Dorsolateral prefrontal cortex (tissue), 122 donors: ENCODE measurements at places on chromosomes 13 and 19. TPM values are rescaled to one million over a fixed set of nuclear protein-coding genes. Genes with fewer than 3 reads are reported as not detected.

GRCh38 chr13:73531014-73531413 lies 472.2 kb downstream of the KLF5 start:
- no peak for DNase-seq

- no peak for DNase-seq
Measured at GRCh38 chr19:44111910-44112463, 1.2 kb upstream of the ZNF225 start.

- DNase-seq, result no peak
Measured at GRCh38 chr13:50914848-50915247, 5.3 kb downstream of the RNASEH2B start.

GRCh38 chr19:17468302-17469091 lies 1.8 kb upstream of the SLC27A1 start:
- no peak for DNase-seq

DNA sequence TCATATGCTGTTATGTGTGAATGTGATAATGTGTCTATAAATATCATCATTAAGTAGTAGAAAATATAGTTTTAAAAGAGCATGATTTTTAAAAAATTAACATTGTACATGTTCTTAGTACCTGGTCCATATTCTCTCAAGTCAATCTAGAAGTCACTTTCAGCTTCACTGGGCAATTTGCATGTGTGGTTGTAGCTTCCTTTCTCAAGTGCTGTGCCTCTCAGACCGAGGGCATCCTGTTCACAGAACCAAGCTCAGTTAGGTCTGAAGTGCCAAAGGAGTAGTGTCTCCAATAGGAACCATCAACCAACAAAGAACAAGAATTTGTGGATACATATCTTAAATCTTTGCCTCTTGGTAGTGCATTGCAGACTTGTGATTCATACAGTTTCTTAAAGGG lies 541.8 kb upstream of the SLC10A2 start:
- DNase-seq, result no peak

DNA sequence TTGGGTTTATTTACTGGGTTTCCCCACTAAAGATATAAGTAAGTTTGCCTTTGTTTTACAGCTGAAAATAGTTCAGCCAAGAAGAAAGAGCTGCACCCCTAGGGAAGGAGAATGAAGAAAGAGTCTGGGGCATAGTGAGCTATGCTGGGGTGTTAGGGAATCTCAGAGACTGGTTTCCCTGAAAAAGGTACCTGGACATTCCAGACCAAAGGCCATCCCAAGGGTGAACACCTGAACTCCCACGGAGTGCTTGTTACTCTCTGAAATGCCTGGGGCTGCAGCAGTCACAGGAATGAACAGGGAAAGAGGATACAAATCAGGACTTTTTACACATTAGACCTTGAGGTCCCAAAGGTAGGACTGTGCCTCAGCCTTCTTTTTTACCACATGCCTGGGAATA lies 337.6 kb upstream of the SLC10A2 start:
- no peak for DNase-seq

DNA sequence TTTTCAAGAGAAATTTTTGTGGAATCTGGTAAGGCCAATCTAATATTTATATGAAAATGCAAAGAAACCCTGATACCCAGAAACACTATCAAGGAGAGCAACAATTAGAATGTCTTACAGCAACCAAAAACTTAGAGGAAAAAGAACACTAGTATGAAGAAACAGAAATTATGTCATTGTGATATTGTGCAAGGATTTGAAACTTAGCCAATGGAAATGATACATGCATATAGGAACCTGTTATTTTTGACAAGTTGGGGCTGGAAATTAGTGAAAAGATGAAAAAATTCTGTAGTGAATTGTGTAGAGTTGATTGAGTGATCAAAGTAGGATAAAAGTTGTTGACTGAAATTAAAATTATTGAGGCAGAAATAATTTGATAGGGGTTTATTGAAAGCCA lies 792.6 kb upstream of the SLITRK6 start:
- DNase-seq, result no peak

GRCh38 chr19:34482380-34483250 lies 1.1 kb downstream of the WTIP start:
- no peak for DNase-seq

DNA sequence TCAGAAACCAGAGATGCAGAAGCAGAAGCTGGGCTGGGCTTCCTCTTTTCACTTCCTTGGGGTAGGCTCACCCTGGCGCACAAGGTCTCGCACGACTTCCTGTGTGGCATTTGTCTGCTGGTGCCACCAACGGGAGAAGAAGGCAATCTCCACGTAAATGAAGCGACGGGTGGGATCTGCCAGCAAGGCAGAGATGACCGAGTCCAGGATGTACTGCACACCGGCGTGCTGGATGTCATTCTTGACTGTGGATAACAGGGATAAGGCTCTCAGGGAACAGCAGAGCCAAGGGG lies 1.3 kb downstream of the MAN2B1 start:
- no peak for DNase-seq

- no peak for DNase-seq
Measured at GRCh38 chr19:40742477-40742876, 7.8 kb downstream of the ACTMAP start.

DNA sequence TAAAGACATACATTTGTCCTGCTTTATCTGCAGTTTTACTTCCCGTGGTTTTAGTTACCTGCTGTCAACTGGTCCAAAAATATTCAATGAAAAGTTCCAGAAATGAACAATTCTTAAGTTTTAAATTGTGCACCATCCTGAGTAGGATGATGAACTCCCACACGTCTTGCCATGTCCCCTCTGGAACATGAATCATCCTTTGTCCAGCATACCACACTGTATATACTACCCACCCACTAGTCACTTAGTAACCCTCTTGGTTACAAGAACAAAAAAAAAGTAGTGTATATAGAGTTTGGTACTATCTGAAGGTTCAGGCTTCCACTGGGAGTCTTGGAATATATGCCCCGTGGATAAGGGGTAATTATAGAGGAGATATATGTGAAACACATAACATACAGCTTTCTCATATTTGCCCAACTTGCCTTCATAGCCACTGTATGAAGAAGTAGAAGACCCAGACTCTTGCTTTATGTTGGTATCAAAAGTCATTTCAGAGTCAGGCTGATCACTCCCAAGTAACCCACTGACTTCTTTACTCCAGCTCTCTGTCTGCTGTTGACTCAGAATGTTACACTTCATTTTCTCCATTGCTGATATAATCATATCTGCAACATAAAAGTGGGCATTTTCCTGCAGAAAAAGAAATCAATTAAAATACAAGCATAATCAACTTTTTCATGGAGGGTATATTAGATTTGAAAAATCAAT lies 19.3 kb downstream of the RUBCNL start:
- no peak for DNase-seq

DNA sequence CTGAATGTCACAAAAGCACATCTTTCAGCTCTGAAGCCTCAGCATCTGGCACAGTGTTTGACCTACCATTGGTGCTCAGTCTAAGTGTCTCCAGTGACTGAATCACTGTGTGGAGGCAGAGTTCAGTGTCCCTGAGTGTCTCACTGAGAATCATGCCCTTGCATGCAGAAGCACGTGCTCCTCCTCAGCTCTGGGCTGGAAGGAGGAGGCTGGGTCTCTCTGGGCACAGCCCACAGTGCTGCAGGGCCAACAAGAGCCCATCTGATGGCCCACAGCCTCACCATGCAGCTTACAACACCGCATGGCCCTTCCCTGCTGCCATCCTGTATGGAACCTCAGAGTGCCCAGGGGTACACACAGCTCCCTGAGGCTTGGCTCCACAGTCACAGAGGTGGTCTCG lies 86.1 kb downstream of the TEX26 start:
- no peak for DNase-seq

DNA sequence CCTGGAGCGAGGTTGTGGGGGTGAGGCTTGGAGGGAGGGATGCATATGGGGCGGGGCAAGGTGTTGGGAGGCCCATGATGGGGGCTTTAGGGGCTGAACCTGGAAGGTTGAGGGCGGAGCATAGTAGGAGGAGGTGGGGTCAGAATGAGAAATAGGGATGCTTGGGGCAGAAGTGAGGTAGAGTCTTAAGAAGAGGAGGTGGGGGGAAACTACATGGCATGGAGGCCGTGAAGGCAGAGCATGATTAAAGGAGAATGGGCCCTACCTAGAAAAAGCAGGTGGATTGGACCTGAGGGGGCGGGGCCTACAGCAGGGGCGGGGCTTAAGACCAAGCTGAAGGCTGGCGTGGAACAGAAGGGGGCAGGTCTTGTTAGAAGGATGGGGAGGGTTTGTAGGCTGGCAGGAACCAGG lies 799 bp downstream of the NR1H2 start:
- DNase-seq, result no peak

DNA sequence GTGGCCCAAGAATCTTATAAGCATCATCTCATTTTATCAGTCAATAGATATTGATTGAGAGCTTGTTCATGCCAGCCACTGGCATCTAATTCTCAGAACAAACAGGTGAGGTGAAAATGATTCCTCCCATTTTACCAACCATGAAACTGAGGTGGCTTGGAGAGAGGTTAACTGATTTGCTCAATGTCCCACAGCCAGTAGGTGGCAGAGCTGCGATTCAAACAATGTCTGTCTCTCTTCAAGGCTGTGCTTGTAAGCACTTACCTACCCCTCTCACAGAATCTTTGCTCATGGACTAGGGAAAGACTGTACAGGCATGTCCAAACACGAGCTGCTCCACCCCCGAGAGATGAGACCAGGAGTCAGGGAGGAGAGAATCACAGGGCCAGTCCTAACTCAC lies 21.5 kb upstream of the GSX1 start:
- DNase-seq, result no peak

DNA sequence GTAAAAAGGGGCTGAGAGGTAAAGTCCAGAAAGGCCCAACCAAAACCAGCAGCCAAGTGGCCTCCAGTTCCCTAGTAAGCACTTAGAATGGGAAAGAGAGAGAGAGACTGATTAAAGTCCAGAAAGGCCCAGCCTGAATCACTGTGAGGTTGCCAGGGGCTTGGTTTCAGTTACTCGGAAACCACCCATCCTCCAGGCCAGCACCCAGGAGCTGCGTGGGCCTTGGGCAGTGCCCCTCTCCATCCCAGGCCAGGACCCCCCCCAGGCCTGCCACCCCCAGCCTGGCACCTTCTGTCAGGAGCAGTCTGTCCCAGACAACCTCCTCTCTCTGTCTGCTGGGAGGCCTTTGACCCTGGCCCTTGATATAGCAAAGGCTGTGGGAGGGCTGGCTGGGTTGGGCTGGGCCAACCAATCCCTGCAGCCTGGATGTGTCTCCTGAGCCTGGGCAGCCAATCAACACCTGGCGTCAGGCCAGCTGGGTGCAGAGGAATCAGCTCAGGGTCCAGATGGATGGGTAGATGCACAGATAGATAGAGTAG lies at the start of gene CYP4F2:
Gene CYP4F2 (minus strand): TSS at position 337 of the 539 bp plus-strand sequence. CDS start 463 bp downstream, outside the sequence.
- no peak for DNase-seq

- DNase-seq, result no peak
Measured at GRCh38 chr13:79659121-79659521, 178.2 kb downstream of the NDFIP2 start.

GRCh38 chr13:31223640-31224039 lies 23.9 kb downstream of the B3GLCT start:
- no peak for DNase-seq

The POU2F2 gene
- total RNA-seq, result 10.2 TPM
